ENCODE measurements at places on chromosomes 1 and 21.

DNA sequence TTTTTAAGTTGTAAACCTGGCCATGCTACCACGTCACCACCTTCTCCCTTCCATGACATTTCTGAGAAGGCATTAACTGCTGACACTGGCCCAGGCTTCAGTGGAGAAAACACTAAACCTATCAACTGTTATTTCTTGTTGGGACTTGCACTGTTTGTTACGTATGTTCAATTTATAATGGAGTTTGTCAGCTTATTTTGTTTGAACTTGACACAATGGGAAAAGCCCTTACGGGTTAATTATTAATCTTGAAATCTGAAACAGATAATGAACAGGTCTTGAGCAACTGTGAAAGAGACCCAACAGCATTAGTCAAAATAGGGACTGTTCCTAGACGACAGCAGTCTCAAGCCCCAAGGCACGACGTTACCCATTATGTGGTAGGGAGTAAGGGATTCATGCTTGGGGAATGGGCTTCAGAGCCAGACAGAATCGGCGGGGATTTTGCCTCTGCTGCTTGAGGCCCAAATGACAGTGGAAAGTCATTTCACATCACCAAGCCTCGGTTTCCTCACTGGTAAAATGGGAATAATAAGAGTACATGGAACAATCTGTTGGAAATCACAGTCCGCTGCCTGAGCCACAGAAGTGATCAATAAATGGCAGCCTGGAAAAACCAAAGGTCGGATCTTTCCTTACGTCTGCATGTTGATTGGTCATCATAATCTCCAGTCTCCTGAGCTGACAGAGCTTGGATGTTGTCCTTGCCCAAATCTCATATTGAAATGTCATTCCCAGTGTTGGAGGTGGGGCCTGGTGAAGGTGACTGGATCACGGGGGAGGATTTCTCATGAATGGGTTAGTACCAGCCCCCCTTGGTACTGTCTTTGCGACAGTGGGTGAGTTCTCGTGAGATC, 44.5 kb downstream of the TIAM1 start:
- no peak for DNase-seq

DNA sequence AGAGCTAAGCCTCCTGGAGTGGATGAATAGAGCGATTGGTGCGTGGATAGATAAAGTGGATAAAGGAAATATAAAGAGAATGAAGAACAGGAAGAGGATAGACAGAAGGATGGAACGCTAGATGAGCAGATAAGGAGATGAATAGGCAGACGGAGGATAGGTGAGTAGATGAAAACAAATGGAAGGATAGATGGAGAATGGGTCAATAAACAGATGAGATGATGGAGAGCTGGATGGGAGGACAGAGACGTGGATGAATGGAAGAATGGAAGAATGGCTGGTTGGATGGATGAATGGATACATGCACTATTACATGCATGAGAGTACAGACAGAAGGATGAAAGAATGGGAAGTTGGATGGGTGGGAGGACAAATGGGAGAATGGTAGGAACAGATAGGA, 35.2 kb upstream of the EDN2 start:
- no peak for DNase-seq

DNA sequence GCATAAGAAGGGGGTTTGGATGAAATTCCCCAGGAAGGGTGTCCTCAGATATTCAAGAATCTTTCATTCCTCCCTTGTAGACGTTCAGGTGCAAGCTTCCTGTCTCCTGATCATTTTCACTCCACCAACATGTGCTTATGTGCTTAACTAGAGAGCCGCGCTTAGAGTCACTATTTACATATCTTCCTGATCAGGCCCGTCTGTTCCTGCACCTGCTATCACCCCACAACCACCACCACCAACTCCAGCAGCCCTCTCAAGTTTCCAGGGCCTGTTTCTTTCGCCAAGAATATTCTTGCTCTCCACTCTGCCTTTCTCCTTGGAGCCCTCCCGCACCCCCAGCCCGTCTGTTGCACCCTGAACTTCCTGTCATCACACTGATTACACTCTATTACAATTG, 113.4 kb downstream of the SPSB1 start:
- DNase-seq: no peak

DNA sequence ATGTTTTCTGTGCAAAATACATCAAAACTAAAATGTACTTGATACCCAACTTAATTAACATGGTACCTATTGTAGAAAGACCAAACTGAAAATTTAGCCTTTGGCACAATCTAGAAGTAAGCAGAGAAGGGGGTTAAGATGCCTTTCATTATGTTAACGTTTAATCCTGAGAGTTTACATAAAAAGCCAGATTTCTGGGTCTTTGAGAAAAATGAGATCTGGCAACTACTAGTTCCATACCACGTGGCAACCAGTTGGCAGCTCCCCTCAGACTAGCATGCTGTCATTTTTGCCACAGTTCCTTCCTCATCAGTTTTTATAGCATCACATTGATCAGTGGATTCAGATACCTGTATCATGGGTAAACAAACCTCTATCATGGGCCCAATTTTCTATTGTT, 1.5 kb downstream of the RO60 start:
- no peak for DNase-seq

GRCh38 chr1:200923601-200924000, 28.9 kb downstream of the INAVA start:
- no peak for DNase-seq

DNA sequence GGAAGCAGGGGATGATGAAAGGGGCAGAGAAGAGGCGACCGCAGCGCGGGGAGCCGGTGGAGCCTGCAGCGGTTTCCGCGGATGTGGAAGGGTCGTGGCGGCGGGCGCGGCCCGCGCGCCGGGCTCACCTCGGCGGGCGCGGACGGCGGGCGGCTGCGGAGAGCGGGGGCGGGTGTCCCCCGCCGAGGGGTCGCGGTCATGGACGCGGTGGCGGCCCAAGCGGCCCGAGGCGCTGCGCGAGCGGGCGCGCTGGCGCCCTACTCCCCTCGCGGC, 572 bp downstream of the LPGAT1 start:
- DNase-seq: no peak
